ENCODE measurements at places on chromosomes 5 and 9.

DNA sequence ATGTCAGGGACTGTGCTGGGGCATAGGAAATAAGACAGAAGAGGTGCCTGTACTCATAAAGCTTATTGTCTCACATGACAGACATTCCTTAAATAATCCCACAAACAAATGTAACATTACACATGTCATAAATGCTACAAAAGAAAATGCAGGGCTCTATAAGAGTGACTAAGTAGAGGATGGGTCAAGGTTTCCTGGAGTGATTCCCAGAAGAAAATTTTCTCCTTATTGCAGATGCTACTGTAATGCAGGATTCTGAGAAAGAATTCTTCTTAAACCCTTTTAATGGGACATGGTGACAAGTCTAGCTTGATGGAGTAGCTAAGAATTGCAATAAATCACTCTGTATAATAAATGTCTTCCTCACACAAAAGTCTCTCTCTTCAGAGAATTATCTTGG lies 55.7 kb downstream of the SH3TC2 start:
- no peak for DNase-seq

- no peak for DNase-seq
Measured at GRCh38 chr5:58786035-58786434, 203.2 kb downstream of the RAB3C start.

GRCh38 chr5:179475208-179475751 lies 75.1 kb upstream of the RUFY1 start:
- DNase-seq = no peak

GRCh38 chr9:110655754-110656641 lies 12.6 kb upstream of the MUSK start:
- no peak for DNase-seq

GRCh38 chr9:82271106-82271561 lies 282.6 kb downstream of the SPATA31D1 start:
- DNase-seq = no peak

- no peak for DNase-seq
Measured at GRCh38 chr5:149615976-149616375, 34.7 kb downstream of the ARHGEF37 start.

DNA sequence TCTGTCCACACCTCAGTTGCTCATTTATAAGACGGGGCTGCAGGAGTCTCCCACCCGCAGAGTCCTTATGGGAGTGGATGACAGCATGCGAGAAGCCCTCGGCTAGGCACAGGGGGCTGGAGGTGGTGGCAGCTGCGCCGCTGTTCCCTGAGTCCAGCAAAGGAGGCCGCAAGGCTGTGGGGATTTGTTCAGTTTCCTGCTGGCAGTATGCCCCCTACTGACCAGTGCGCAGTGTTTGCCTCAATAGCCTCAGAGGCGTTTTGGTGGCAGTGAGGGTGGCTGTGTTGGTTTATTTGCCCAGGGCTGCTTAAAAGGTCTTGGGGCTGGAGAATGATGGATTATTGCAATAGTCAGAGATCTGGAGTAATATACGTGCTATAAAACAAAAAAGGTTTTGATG lies 176.3 kb upstream of the OTULINL start:
- no peak for DNase-seq

DNA sequence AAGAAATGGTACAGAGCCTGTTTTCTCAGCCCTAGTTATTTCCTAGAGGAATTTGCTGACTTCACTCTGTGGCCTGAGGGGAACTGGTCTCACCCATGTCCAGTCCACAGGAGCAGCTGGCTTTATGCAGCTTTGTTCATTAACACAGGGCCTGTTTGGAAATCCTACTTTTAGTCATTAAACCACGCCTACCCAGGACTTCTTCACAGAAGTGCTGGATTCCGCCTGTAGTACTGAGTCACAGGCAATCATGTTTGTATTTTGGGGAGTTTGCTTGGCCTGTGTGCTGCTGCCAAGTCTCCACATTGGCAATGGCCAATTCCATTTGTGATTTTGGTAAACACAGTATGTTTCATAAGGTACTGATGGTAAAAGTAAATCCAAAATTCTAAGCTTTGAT lies 52.8 kb downstream of the CTNND2 start:
- no peak for DNase-seq

DNA sequence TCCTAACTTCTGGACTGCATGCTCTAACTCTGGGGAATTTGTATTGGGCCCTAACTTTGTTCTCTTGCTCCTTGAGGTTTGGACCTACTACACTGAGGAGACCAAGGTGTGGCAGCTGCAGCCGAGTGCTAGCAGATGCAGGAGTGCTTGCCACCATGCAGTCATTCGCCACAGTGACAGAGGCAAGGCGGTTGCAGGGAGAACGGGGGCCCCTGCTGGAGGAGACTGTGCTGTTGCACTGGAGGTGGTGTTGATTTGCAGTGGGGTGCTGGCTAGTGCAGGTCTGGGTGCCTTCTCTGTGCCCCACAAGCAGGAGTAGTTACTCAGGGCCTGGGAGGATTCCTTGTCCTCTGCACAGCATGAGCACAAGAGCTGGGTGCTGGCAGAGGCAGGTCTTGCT lies 22.4 kb upstream of the DIRAS2 start:
- DNase-seq = no peak

DNA sequence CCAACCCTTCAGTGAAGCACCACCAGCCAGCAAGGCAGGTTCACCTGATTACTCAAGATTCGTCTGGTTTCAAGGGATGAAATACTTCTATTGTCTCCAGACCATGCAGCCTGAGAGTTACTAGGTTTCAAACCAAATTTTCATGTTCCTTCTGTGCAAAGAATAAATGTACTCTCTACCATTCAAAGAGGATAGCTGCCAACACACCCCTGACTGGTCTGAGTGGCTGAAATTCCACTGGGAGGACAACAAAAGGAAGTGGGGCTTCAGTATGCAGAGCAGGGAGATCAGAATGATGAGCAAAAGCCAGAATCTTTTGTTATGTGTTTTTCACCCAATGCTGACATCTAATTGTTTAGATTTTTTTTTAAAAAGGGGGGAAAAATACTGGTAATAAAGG lies 356.3 kb downstream of the BNC2 start:
- no peak for DNase-seq

- no peak for DNase-seq
Measured at GRCh38 chr9:9912459-9912858, 700.3 kb downstream of the PTPRD start.

- no peak for DNase-seq
Measured at GRCh38 chr5:135578685-135579341, at the start of gene CXCL14. Gene CXCL14 (minus strand): TSS chr5:135578991. CDS start chr5:135578778, 213 bp downstream.

DNA sequence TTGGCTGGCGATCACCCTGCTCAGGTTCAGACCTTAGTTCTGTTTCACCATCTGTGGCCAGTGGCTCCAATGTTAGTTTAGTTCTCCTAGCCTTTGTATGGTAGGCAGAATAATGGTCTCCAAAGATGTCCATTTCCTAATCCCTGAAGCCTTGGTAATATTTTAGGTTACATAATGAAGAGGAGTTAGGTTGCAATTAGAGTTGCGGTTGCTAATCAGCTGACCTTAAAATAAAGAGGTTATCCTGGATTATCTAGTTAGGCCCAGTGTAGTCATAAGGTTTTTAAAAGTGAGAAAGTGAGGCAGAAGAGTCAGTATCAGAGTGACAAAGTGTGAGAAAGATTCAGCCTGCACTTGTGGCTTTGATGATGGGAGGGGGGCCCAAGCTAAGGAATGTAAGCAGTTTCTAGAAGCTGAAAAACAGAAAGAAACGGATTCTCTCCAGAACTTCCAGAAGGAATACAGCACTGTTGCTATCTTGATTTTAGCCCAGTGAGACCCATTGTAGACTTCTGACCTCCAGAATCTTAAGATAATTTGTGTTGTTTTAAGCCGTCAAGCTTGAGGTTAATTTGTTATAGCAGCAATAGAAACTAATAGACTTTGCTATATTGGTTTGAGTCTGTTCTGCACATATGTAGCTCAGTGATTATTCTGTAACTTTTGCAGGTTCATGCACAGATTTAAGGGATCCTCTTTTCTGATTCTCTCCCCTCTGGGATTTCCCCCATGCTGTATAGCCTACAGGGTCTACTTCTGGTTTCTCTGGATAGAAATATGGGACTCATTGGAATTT lies 21.6 kb downstream of the LNPEP start:
- no peak for DNase-seq

GRCh38 chr9:129225815-129226214 lies 47.8 kb upstream of the IER5L start:
- peak; percentile 33 for DNase-seq

Measured in activated CD4-positive, alpha-beta T cell treated with anti-CD3 and anti-CD28 coated beads for 4 hours (primary cell).